Body of pancreas (tissue), 4 donors: ENCODE measurements at places on chromosomes 2 and 18.

DNA sequence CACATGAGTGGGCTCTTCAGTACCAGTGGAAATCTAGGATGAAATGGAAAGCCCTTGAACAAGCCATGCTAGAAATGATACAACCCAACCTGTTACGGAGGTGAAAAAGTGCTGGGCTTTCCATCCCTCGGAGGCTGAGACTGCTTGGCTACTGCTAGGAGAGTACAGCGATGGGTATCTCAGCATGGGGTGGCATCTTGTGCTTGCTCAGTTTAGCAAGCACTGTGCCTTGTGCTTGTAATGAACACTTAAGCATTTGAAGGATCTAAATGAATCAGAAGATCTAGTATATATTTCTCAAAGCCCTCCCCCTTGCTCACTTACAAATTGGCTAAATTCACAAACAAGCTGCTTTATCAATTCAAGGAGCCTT, 44.3 kb upstream of the EHBP1 start:
- DNase-seq: no peak

DNA sequence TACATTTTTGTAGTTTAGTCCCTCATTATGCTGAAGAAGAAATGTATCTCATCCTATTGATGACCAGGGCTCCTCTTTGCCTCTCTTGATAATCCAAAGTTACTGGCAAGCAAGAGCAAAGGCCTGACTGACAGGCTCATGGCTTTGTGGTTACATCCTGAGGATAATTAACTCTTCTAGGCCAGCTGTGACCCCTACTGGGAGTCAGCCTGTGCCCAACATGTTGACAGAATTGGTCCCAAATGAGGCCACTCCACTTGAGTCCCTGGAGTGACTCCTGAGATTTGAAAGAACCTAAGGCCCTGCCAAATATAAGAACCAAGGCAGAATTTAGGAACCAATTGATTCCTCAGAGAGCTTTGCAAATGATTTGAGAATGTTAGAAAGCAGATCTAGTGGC, 973.8 kb upstream of the CELF4 start:
- no peak for DNase-seq

GRCh38 chr2:53130441-53130943, 637.1 kb upstream of the CHAC2 start:
- DNase-seq: no peak

GRCh38 chr2:237471438-237472186, 15.4 kb upstream of the MLPH start:
- peak; percentile 65 for DNase-seq

DNA sequence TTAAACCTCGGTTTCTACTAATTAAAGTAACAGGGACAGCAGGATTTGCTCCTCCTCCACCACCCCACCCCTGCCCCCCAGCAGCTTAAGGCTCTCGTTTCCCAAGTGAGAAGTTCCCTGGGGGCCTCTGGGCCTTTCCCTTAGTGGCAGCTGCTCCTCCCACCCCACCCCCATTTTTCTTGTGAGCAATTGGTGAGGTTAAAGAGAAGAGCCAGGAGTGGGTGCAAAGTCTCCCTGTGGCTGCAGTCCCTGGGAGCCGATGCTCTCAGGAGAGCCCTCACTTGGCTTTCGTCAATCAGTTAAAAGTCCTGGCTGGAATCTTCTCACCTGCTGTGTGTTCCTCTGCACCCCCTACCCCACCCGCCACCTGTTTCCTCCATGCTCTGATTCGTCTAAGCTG, 48.7 kb upstream of the AGAP1 start:
- DNase-seq: no peak

GRCh38 chr2:55357927-55358326, 61.7 kb downstream of the CCDC88A start:
- DNase-seq: no peak

- DNase-seq: no peak
Measured at GRCh38 chr18:41936471-41937134, 18.4 kb upstream of the PIK3C3 start.

GRCh38 chr2:203659331-203660049, 46.9 kb upstream of the CD28 start:
- no peak for DNase-seq
